ENCODE measurements at places on chromosomes 6 and 20.

- DNase-seq, result peak; percentile 1
These were observed 108.4 kb upstream of the PLEKHG1 start for GRCh38 chr6:150491131-150491810.

- peak; percentile 98 for DNase-seq
These were observed 31.9 kb downstream of the NTSR1 start for GRCh38 chr20:62740286-62741141.

DNA sequence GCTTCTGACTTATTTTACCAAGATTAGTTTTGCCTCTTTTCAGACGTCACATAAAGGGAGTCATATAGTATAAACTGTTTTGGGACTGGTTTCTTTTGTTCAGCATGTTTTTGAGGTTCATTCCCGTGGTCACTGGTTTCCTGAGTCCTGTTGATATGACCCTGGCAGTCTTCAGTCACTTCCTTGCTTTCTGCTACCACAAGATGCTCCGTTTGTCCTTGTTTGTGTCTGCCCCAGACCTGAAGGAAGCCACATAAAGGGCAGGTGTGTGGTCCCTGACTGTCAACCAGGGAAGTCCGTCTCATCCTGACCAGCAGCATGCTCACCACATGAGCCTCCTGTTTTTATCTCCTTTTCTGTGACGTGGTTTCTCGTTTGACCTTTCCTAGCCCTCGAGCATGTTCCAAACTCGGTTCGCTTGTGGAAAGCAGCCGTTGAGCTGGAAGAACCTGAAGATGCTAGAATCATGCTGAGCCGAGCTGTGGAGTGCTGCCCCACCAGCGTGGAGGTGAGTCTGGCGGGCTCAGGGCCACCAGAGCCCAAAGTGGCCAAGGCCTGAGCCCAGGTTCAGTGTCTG lies 26.1 kb upstream of the C20orf204 start:
- peak; percentile 29 for DNase-seq

- DNase-seq, result no peak
These were observed 81.2 kb downstream of the NFATC2 start for GRCh38 chr20:51461306-51461705.

- peak; percentile 71 for DNase-seq
These were observed 6.7 kb downstream of the PSMA7 start for GRCh38 chr20:62136283-62137091.

GRCh38 chr20:21075471-21075870 lies 30.7 kb downstream of the LINC00237 start:
- DNase-seq, result no peak

DNA sequence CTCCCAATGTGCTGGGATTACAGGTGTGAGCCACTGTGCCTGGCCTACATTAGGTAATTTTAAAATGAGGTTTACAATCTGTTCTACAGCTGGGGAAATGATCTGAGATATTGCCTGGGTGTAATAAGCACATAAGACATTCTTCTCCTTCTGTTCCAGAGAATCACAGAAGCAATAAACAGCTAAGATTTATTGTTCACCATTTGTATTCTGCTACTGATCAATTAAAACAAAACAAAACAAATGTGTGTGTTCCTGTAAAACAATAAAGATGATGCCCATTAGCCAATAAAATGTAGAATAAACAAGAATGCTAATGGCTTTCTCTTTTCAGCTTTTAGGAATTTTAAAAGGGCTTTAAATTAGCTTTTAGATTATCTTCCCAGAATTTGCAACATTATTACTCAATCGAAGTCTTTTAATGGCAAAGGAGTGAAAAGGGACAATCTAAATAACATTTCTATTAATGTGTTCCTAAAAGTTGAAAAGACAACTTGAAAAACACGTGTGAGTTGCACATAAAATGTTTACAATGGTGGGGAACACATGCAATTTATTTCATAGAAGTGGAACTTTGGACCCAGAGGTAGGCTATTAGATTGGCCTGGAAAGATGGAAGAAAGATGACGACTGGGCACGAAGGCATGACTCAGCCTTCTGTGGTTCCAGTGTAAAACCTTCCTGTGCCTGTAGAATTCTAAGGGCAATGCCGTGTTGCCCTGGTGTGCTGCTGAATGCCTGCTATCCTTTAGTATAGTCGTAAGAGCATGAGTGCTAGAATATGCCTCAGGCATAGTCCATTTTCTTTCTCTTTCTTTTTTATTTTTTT lies 29.0 kb upstream of the DEK start:
- no peak for DNase-seq

GRCh38 chr6:34393191-34393965 lies 909 bp upstream of the NUDT3 start:
- DNase-seq, result peak; percentile 84

DNA sequence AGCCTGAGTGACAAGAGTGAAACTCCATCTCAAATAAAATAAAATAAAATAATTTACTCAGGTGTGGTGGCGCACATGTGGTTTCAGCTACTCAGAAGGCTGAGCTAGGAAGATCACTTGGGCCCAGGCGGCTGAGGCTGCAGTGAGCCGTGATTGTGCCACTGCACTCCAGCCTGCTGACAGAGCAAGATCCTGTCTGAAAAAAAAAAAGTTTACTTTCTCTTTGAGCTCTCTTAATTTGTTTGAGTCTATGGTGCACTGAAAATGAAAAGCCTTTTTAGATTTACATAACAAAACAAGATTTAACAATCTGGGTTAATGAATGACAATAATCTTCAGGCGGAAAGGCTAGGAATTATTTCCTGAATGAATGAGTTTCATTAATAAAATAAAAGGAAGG lies 23.3 kb upstream of the NHSL1 start:
- no peak for DNase-seq

DNA sequence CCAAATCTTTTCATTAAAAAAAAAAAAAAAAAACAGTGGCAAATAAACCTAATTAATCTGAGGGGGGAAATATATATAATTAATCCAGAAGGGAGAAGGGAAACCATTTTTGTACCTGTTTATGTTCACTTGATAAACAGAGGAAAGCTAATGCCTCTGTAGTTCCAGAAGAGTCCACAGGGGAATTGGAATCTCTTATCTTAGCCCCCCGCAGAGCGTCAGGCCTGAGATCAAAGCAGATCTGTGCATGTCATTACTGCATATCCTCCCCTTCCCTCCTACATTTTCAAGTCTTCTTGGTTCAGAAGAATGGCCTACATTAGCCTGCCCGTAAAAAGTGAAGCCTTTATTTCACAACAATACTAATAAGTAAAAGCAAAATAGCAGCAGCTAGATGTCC lies 157.2 kb downstream of the PTPRT start:
- DNase-seq, result no peak

DNA sequence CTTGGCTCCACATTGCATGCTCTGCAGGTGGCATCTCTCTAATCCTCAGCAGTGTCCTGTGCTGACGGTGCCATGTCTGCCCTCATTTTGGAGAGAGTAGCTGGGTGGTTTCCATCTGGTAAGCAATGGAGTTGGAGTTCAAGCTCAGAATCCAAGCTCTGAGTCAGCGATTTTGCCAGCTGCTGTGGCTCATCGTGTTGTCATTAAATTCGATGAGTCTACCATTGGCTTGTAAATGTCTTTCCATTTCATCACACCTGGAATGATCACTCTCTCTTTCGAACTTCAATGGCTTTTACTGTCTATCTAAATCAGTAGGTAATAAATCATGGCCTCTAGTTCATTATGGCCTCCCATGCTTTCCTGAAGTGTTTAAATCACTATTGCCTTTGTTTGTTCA lies 378.5 kb upstream of the TSHZ2 start:
- no peak for DNase-seq

DNA sequence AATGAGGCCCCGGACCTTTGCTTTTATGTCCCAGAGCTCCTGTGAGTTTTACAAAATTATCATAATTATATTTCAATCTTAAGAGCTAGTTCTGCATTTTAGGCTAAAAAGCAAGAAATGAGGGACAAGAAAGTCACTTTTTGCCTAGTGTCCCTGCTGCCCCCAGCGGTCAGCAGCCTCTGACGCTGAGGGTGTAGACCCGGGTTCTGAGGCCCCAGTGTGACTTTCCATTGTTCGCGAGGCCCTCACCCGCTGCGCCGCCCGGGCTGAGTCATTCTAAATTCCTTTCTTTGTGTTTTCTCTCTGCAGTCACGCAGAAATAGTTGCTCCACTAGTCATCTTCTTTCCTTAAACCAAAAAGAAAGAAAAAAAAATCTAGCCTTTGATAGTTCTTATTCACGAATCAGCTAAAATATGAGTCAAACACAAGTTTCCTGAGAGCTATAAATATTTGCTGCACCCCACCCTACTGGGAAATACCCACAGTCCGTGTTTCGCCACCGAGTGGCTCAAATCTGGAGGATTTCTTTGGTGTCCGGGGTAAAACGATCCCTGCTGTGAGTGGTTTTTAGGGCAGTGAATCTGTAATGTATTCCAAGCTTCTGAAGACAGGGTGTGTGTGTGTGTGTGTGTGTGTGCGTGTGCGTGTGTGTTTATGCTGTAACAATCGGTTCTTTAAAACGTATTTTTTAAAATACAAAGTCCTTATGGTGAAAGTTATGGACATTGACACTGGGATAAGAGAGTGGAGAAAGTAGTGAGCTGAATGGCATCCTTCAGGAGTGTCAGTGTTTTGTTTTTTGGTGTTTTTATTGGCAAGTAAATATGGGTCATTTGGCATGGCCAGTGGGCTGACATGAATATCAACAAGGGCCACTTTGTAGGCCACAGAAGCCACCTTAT lies 59.7 kb upstream of the EEF1A1 start:
- DNase-seq, result peak; percentile 93

DNA sequence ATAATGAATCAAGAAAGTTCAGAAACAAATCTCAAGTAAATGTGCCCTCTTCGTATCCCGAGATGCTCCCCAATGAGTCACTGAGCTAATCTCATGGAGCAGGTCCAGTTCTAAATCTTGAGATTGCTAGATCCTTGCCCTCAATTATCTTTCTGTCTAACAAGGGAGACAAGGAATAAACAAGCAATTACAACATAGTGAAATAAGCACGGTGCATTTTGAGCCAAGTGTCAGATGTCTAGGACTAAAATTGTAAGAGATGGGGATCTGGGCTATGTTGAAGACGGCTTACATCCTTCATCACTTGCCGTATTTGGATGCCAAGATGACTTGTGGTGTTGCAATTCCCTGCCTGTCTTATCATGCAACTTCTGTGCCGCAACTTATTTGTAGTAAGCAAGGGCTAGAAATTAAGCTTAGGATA lies 56.5 kb upstream of the ADGRF1 start:
- DNase-seq, result peak; percentile 15

- DNase-seq, result no peak
These were observed 94.7 kb upstream of the NXT1 start for GRCh38 chr20:23255716-23256385.

- no peak for DNase-seq
These were observed 2.9 kb upstream of the RAMACL start for GRCh38 chr6:166589337-166589731.

DNA sequence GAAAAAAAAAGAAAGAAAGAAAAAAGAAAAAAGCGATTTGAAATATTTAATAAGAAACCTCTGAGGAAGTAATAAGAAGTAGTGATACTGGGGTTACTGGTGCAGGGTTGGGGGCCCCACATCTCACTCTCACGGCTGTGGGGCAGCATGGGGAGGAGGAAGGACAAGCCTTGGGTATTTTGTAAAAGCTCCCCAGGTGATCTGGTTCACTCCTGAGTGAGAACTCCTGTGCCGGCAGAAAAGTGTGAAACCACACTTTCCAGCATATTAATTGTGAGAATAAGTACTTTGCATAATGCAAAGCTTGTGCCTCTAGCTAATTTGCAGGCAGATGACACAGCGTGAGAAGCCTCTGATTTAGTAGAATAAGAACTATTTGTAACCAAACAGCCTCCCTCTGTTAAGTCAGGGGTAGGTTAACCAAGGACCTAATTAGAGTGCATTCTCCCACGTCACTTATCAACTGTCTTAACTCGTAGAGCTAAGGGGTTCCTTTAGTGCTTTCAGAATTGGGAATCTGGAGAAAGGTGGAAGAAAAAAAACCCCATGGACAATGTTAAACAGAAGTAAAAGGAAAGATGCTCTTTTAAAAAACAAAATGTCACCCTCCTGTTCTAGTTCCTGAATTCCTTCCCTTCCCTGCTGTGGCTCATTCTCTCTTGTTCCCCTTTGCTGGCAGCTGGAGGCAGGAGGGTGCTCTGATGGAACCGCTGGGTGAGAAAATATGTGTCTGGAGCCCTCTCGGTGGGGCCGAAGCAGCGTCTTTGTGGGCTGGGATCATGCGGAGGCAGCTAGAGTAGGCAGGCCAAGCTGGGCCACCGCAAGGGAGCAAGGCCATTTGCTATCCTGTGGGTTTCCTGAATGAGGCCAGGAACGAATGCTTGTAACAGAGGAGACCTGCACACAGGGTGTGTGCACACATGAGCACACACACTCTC lies 108.7 kb downstream of the FYN start:
- DNase-seq, result peak; percentile 30

DNA sequence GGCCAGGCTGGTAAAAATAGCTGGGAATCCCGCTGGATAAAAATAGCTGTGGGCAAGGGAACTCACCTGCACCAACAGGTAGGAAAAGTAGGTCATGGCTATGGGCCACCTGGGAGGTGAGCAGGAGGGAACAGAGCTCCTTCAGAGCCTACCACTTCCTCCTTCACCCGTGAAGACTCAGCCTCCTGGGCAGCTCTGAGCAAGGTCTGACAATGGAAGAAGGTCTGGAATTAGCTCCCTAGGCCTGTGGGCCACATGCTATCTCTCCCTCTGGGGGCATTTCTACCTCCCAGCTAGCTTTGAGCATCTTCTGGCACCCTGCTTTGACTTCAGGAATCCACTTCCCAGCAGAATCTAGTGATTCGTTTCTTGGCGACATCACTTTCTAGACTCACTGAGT lies 153.9 kb downstream of the MRPL14 start:
- DNase-seq, result no peak

- DNase-seq, result no peak
These were observed 43.5 kb upstream of the PCMTD2 start for GRCh38 chr20:64211874-64212658.

DNA sequence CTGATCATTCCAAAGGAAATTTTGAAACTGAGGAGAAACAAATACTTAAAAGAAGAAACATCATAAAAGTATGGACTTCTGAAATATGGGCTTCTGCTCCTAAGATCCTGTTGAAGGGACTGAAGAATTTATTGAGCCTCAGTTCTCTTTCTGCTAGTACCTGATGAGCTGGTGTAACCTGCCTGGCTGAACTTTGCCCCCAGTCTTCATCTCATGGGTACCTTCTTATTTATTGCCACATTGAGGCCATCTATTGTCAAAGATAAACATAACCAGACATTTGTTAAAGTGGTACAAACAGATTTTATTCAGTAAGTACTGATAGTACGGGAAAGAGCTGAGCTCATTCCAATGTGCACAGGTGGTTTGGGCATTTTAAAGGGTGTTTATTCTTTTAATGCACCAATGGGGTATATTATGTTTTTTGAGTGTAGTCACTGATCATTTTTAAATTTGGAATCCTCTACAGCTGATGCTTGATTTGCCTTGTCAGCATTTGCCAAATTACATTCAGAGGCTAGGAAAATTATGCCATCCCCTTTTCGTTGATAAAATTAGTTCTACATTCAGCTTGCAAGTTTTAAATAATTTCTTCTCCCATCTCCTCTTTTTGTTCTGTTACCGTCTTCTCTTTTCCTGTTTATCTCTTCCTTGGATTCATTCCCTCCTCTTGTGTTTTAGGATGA lies 118.2 kb downstream of the PRIM2 start:
- no peak for DNase-seq

GRCh38 chr6:156773476-156773875 lies 3.7 kb upstream of the ARID1B start:
- no peak for DNase-seq

Measured in MV-4-11 (cell line).